NCI-H345 (cell line): ENCODE measurements at places on chromosomes 3 and 15.

GRCh38 chr3:45042162-45042561, 16.1 kb downstream of the CLEC3B start:
- DNase-seq: no peak

GRCh38 chr3:167493244-167493643, 19.4 kb upstream of the SERPINI2 start:
- DNase-seq: no peak

DNA sequence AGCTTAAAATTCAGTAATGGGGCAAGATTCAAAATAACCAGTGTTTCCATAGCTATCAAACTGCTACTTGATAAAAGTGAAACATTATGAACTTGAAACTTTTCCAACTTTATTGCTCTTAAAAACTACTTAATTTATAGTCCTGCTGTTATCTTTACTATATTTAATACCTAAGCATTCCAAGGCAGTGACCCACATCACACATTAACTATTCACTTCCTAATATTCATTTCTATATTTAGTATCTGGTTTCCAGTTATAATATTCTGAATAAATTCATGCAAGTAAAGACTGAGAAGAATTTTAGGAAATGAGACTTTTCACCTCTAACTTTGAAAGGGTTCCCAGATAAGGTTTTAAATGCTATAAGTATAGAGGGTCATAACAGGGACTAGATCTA, 64.9 kb downstream of the UACA start:
- DNase-seq: no peak

GRCh38 chr3:195537995-195538394, 5.1 kb downstream of the PPP1R2 start:
- no peak for DNase-seq

- DNase-seq: no peak
Measured at GRCh38 chr3:184611607-184612281, 50.2 kb downstream of the EPHB3 start.

- no peak for DNase-seq
Measured at GRCh38 chr3:74122281-74122680, 492.2 kb downstream of the CNTN3 start.

GRCh38 chr15:58494567-58494966, 62.8 kb downstream of the LIPC start:
- no peak for DNase-seq

DNA sequence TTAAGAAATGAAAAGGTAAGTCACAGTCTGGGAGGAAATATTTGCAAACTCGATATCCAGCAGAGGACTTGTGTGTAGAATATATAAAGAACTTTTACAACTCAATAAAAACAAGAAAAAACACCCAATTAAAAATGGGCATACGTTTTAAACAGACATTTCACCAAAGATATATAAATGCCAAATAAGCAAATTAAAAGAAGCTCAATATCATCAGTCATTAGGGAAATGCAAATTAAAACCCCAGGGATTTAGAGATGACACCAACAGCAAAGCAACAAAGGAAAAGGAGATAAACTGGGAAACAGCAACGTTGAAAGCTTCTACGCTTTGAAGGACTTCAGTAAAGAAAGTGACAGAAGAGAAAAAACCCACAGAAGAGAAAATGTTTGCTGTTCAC, 132.3 kb downstream of the NUP210 start:
- no peak for DNase-seq

GRCh38 chr3:195210266-195210973, 60.5 kb downstream of the XXYLT1 start:
- no peak for DNase-seq

GRCh38 chr3:8458711-8459110, 42.9 kb upstream of the LMCD1 start:
- DNase-seq: no peak

GRCh38 chr15:62051166-62051565, 9.1 kb downstream of the VPS13C start:
- DNase-seq: no peak

- DNase-seq: peak; percentile 36
Measured at GRCh38 chr3:129829640-129830039, 63.9 kb downstream of the TMCC1 start.

GRCh38 chr15:64877435-64877834, 34.3 kb upstream of the ANKDD1A start:
- DNase-seq: no peak
